Trophoblast cell (in vitro differentiated cells and primary cell): ENCODE measurements at places on chromosomes 3 and 15.
A peak's percentile ranks its signal among the peaks of the same experiment; 100 is the strongest.

DNA sequence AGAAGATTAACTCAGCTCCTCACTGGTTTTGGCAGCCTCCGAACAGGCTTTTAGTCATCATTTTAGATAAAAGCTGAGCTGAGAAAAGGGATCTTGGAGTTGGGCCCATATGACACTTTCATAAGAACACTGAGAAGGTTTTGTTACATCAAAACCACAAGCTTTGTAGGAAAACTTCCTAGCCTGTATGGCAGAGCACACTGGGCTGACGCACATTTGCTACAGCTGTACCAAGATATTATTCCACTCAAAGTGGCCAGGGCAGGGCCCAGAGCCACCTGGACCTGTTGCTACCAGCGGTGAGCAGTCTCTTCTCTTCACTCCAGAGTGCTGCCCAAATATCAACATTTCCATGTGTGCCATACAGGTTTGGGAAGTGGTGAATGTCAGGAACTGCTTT, 160.5 kb upstream of the CCDC54 start:
- DNase-seq, result peak; percentile 25

- DNase-seq, result no peak
Measured at GRCh38 chr3:71153713-71154112, 429.8 kb downstream of the FOXP1 start.

DNA sequence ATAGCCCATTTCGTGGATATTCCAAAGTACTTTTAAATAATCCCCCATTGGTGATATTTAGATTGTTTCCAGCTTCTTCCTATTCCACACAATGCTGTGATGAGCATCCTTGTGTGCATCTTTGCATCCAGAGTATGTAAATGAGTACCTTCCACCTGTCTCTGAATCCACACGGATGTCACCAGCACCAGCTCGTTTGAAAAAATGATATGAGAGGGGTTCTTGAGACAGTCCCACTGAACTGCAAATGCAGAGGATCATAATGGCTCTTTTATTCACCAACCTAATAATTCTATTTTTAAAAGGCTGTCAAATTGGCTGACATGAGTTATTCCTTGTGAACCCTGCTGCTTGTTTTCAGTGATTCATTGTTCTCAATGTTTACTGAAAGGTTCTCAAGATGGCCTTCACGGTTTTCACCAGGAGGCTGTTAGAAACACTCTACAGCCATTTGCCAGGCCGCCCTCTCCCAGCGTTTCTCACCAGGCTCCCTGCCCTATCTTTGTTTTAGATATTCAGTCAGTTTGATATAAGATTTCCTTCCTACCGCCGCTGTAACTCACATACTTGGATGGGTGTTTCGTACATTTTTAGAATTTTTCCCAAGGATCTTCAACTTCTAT, 96.7 kb upstream of the PTPRG start:
- DNase-seq, result no peak

- DNase-seq, result no peak
Measured at GRCh38 chr3:113630956-113631542, 65.4 kb downstream of the USF3 start.

DNA sequence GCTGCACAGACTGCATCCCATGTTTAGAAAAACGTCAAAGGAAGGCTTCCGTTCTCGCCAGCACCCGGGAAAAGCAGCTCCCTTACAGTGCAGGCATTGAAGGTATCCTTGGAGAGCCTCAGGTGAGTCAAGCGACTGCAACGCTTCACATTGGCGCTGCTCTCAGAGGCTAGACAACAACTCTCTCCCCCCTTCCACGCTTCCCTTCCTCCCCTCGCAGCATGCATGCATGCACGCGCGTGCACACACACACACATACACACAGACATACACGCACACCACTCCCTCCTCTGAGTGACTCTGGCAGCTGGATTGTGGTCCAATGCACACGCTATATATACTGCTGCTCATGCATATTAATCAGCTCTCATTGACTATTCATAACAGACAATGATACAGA, 191.1 kb downstream of the PDZRN3 start:
- DNase-seq, result no peak

- peak; percentile 18 for DNase-seq
Measured at GRCh38 chr3:31533169-31534064, 692 bp downstream of the STT3B start.

- no peak for DNase-seq
Measured at GRCh38 chr15:41340189-41340695, 7.6 kb downstream of the NUSAP1 start.

DNA sequence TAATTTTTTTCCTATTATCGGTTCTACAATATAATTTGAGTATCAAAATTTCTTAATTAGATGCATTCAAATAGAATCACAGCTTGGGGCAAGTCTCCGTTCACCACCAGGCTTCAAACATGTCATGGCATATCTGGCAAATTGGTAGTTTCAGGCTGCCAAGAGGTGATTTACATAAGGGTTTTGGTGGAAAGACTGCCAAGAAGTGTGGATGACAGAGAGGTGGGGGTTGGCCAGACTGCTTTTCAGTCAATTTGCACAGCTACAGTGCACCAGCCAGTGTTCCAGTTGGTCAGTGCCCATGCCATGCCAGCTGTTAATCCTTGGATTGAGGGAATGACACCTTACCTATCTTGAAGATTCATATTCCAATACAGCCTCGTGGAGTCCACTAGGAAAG, 8.4 kb upstream of the GSK3B start:
- no peak for DNase-seq

DNA sequence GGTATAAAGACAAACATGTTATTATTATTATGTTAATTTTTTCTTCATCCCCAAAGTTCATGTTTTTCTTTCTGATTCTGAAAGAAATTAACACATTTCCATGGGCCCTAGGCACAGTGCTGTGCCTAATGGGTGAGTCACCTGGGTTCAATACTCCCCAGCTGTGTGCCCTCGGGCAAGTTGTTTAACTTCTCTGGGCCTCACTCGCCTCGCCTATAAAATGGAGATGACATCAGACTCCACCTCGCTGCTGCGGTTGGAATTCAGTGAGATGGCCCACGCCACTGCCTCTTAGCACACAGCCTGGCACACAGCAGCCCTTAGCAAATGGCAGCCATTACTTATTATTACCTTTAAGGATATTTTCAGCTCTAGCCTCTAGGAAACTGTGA, 22.6 kb downstream of the DNASE1L3 start:
- peak; percentile 95 for DNase-seq

- DNase-seq, result no peak
Measured at GRCh38 chr15:39096608-39097205, 484.2 kb upstream of the THBS1 start.

DNA sequence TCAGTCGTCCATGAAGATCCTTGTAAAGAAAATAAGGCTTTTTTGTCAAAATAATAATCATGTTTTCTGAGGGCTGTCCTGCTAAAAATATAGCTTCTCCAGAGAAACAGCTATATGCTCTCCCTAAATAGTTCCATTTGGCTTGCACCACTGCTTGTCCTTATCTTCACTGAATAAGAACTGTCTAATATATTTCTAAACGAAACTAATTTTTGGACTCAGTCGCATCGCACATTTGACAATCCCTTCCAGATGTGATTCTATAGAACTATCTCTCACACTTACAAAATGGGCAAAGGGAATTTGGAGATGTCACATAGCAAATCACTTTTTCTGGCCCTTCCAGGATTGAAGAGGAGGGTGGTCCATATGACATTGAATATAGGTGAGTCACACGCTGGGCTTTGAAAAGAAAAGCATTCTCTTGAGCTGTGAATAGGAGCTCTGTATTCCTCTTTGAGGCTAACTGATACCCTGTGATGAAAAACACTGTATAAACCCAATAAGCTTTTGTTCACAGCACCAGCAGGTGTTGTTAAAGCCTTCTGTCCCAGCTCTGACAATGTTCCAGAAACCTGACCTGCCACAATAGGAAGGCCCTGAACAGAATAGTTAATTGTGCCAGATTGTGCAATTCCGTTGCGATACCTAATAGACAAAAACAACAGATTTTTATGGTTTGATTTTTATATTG, 1144.2 kb downstream of the ROBO2 start:
- no peak for DNase-seq

DNA sequence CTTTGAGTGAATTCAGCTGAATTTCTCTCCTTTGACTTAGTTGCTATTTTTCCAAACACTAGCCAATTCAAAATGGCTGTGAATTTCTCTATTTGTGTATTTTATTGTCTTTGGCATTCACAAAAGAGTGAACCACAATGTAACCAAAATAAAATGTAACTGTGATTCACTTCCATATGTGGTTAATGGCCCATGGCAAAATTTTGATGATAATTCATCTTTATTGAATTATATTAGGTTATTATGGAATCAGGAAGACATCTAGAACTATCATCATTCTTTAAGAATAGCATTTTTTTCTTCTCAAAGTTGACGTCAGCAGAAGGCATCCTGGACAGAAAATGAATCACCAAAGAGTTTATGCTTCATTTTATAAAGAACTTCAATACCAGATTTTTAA, 705.3 kb upstream of the NAALADL2 start:
- DNase-seq, result no peak

DNA sequence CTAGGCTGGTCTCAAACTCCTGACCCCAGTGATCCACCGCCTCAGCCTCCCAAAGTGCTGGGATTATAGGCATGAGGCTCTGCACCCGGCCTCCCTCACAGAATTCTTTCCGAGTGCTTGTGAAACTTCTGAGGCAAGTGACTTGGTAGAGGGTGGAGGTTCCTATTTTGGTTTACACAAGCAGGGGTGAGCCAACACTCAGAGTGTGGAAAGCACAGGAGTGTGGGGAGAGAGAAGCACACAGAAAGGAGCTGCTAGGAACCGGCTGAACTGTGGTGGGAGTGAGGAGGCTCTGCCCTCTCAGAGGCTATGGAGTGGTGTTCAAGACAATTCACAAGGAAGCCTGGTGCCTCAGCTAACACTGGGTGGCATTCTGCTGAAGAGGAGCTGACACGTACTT, 7.7 kb downstream of the CAPN3 start:
- no peak for DNase-seq

GRCh38 chr15:98369081-98369716, 279.1 kb upstream of the IGF1R start:
- no peak for DNase-seq

DNA sequence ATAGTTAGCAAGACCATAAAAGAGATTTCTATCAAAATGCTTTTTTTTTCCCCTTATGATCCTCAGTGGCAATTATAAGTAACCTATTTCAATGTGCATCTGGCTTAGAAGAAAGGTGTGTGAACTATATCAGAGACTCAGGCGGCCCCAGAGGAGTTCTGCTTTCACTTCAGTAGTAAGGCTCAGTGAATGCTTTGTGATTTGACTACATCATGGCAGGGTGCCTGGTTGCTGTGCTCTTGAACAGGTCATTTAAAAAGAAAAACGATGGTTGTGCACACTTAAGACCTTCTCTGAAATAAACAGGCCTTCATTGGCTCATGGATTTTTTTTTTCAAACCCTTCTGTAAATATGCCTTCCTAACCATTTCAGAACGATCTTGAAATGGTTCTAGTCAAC, 400.4 kb upstream of the RARB start:
- DNase-seq, result no peak

DNA sequence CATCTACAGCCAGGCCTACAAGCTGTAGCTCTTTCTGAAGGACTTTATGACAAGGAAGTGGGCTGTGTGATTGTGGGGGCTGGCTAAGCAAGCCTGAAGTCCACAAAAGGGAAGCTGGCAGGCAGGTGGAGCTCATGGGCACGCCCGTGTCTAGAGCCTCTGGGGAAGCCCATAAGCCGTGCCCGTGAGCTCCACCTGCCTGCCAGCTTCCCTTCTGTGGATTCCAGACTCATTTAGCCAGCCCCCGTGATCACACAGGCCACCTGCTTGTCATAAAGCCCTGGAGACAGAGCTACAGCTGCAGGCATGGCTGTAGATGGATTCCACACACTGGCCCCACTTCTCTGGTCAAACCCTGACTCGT, 15.2 kb downstream of the EFCC1 start:
- DNase-seq, result no peak

- no peak for DNase-seq
Measured at GRCh38 chr3:33144433-33144832, 30.6 kb downstream of the CRTAP start.

DNA sequence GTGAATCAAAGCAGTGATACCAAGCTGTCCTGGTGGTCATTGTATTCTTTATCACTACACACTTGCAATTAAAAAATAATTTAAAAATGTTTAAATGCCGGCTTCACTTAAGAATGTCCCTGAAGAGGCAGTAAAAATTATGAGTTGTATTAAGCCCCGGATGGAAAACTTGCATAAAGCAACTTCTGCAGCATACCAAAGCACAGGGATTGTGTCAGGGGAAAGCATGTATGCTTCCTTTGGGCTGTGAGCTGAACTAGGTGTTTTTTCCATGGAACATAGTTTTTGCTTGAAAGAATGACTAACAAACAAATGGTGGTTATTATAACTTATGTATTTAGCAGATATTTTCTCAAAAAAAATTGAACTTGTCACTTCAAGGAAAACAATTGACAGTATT, 143.1 kb downstream of the ARNT2 start:
- DNase-seq, result no peak

DNA sequence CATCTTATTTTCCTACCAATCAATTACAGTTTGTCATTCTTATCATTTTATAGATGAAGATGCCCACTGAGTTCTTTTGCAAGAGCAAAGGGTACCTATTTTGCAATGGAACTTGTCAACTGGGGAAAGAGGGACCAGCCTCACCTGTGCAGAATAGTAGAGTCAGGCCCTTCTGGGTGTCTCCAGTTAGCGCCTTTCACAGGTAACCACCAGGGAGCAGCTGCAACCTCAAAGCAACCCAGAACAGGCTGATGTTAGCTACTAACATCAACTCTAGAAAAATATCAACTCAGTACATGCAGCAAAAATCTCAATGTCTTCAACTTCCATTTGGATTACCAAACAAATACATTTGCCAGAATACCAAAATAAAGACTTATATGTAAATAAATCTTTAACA, 47.1 kb downstream of the SUMF1 start:
- DNase-seq, result no peak

DNA sequence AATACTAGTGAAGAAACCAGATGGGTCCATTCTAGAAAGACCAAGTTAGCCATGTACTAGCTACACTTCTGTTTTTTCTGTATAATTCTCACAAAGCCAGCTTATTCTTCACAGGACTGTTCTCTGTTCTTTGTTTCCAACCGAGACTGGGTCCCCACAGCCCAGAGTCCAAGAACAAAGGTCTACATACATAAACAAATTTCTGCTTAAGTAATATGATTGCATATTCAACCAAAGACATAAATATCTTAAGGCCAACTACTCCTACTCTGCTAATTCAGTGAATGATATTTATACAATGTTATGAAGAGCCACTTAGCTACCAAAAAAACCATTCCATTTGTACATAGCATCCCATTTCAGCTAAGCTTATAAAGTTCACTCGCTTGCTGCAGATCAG, 299.8 kb upstream of the CCDC54 start:
- DNase-seq, result no peak

DNA sequence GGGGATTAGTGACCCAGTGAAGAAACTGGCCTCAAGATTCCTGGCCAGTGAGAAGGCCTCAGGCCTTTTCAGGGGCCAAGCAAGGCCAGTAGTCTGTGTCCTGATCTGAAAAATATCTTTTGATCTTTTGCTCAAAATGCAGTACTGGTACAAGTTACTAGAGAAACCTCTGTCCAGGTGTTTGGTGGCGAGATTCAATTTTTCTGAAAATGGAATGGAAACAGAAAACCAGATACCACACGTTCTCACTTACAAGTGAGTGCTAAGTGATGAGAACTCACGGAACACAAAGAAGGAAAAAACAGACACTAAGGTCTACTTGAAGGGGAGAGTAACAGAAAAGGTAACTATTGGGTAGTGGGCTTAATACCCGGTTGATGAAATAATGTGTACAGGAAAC, 463.4 kb downstream of the ZIC1 start:
- DNase-seq, result no peak
